ENCODE measurements at places on chromosomes 6 and 20.

GRCh38 chr20:6618051-6618450 lies 149.4 kb upstream of the BMP2 start:
- DNase-seq, result no peak

DNA sequence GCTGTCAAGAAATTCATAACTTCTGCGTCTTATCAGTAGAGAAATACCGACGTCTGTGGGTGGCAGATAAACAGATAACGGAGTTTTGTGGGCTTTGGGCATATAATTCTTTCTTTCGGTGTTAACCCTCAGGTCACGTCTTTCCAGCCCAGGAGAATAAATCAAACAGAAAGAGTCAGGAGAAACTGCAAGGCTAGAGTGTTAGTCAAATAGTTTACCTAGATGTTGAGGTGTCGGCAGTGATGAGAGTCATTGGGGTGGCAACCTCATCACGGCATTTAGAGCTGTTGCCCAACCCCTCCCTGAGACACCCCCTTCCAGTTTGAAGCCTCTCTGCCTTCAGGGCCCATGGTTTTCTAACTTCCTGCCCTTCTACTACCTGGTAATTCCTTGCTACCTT lies 49.5 kb downstream of the ADTRP start:
- no peak for DNase-seq

- no peak for DNase-seq
Measured at GRCh38 chr6:84055647-84056046, 22.1 kb downstream of the MRAP2 start.

DNA sequence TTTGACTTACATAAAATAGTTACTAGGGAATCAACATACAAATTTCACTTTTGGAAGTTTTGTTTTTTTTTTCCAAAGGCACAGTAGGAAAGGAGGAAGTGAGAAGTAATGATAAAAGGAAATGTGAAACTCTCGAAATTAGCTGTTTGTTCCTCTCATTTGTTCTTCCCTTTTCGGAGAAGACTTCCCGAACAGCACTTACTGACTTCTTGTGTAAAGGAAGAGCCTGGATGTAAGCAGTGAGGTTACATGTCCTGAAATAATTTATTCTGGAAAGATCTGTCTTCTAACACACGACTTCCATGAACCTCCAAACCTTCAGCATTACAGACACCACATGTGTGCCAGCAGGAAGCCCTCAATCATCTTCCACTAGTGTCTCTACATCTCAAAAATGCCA lies 59.1 kb downstream of the KIF16B start:
- DNase-seq, result no peak

GRCh38 chr6:104227508-104227907 lies 632.2 kb downstream of the HACE1 start:
- no peak for DNase-seq

GRCh38 chr6:89599727-89600126 lies 38.8 kb downstream of the LYRM2 start:
- DNase-seq, result no peak

- DNase-seq, result peak; percentile 26
Measured at GRCh38 chr6:11699576-11699975, 79.0 kb downstream of the ADTRP start.

- DNase-seq, result no peak
Measured at GRCh38 chr6:101399616-101400162, 6.2 kb downstream of the GRIK2 start.

- DNase-seq, result no peak
Measured at GRCh38 chr6:146587459-146587858, 11.3 kb upstream of the ADGB start.

- peak; percentile 72 for DNase-seq
Measured at GRCh38 chr20:34834459-34834893, 9.0 kb upstream of the NCOA6 start.

DNA sequence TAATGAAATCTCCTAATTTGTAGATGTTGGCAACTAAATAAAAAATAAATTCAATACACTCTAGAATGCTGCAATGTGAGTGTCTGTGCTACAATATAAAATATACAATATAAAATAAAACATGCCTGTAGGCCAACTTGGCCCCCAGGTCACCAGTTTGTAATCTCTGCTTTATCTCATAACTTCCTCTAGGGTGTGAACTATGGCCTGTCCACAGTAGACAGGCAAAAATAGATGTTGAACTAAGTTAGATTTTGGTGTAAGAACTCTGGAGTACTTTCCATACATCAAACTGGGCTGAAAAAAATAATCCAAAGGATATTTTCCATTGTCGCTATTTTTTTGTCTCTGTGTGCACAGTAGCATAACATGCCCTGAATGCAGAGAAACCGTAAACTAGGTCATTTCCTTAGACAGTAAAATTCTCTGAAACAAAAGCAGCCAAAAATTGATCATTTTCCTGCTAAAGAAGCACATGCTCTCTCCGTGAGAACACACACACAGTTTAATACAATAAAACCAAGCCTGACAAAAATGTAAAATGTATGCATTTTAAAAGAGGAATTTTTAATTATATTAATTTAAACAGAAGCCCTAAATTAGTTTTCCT lies 98.5 kb upstream of the ZFP64 start:
- DNase-seq, result no peak

DNA sequence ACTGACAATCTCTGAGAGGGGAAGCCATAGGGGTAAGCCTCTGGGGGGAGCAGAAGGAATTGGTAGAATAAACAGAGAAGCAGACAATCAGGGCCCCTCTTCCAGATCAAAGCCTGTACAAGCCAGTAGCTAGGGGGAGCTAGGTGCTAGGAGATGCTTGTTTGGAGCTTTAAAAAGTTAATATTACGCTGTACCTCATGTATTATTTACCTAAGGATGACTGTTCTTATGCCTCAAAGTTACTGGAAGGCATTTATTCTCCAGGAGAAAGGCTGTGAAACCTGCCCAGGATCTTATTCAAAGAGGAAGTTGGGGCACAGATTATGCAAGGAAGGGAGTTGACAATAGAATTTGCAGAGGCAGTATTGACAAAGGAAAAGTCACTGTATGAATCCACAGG lies 111.8 kb upstream of the SLC35F1 start:
- DNase-seq, result no peak

- DNase-seq, result no peak
Measured at GRCh38 chr20:36441416-36441815, 99.9 kb upstream of the MYL9 start.

GRCh38 chr6:11023032-11023431 lies 21.1 kb downstream of the ELOVL2 start:
- DNase-seq, result no peak

- DNase-seq, result no peak
Measured at GRCh38 chr20:32063695-32064094, 11.7 kb downstream of the HCK start.

GRCh38 chr20:53071833-53072232 lies 99.7 kb downstream of the TSHZ2 start:
- DNase-seq, result no peak

GRCh38 chr6:89430201-89430962 lies 2.6 kb upstream of the ANKRD6 start:
- no peak for DNase-seq

GRCh38 chr20:16865406-16865805 lies 117.2 kb downstream of the OTOR start:
- no peak for DNase-seq

- DNase-seq, result no peak
Measured at GRCh38 chr6:157203312-157203744, 120.0 kb downstream of the TMEM242 start.

GRCh38 chr6:136365776-136366354 lies 76.2 kb upstream of the BCLAF1 start:
- no peak for DNase-seq

GRCh38 chr20:1308702-1309095 lies 20.2 kb downstream of the SDCBP2 start:
- DNase-seq, result no peak

DNA sequence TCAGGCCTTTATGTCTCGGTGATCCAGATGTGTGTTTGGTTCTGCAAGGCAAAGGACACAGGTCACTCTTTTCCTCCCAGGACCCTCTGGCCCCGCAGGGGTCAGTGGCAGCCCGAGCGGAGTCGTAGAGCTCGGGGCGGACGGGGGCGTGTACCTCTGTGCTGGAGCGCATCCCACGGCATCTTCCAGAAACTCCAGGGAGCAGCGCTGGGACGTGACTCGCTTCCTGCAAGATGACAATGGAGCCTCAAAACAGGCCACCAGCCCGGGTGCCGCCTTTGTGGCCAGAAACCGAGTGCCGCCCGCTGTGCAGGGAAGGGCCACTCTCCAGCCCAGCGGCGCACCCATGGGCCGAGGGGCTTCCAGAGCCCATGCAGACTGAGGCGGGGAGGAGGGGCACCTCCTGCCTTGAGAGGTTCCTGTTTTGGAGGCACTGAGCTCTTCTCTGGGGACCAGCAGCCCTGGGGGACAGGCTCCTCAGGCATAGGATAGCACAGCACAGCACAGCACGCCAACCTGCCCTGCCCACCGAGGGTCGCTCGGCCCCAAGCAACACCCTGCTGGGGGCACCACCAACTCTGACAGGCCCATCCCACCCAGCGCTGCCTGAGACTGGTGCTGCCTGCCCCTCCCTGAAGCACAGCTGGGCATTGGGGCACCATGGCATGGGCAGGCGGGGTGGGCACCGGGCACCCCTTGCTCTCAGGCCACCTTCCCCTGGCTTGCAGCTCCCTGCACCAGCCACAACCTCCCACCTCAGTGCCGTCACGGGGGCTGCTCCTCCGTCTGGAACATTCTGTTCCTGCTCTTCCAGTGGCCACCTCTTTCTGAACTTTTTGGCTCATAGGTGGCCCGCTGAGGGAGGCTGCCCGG lies 9.7 kb downstream of the RPS21 start:
- no peak for DNase-seq

DNA sequence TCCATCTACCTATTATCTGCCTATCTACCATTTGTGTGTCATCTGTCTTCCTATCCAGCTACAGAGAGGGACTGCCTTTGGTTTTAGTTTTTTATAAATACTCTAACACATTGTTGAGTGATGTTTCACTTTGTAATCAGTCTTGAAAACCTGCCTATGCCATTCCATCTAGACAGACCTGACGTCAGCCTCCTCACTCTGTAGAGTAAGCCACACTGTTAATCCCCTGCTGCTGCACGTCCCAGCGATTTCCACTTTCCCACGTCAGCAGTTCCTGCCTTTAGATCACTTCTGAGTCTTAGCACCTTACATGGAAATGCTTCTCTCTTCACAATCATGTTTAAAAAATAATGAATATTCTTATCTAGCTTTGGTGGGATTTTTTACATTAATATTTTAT lies 54.8 kb downstream of the PLG start:
- no peak for DNase-seq

- DNase-seq, result no peak
Measured at GRCh38 chr6:33950891-33951889, 147.4 kb upstream of the MLN start.

DNA sequence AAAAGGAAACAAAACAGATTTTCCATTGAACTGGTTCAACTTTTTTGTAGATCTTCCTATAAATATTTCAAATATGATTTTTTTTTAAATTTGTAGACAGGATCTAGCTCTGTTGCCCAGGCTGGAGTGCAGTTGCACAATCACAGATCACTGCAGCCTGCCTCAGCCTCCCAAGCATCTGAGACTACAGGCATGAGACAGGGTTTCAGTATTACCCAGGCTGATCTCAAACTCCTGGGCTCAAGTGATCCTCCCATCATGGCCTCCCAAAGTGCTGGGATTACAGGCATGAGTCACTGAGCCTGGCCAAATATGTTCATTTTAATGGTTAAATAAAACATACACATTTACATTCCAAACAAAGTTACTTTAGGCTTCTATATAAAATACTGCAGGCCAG lies 33.6 kb downstream of the SAMHD1 start:
- DNase-seq, result peak; percentile 15

DNA sequence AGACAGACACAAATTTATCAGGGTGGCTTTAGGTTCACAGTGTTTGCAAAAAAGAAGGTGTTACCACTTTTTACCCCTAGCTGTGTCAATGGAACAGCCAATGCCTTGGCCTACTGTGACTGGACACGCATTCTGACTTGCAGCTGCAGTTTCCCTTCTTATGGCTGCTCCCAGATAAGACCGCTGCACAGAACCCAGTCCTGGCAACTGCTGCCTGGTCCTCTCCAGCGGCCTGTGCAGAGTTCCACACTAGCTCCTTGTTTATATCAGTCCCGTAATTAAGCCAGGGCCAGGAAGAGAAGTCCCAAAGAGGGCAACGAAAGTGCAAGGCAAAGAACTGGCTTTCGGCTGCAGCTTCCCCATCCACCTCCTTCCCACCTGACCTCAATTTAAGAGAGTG lies 283.0 kb downstream of the FOXC1 start:
- DNase-seq, result no peak

DNA sequence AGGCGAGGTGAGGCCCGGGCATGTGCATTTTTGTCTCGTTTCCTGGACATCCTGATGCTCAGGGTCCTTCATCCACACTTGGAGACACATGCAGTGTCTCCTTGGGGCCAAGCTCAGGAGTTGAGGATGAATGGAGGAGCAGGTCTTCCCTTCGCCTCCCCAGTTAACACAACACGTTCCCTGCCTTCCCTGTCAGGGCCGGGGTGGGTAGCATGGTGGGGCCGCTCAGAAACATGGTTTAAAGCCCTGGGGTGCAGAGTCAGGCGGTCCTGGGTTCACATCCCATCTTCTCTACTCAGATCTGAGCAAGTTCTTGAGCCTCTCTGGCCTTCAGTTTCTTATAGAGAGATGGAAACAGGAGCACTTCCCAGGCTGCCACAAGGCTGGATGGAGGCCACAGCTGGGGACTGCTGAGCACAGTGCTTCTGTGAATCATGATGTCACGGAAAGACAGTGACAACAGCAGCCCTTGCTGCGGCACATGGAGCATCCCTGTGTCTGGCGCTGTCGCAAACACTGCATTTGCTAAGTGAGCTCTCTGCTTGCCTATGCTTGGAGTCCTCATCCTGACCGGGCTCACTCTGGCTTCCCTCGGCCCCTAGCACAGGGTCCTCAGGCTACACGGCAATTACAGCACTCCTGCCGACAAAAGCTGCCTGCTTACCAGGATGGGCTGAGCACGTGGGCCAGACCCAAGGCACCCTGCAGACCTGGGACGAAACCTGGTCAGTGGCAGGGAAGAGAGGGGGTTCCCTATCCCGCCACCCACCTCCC lies 45.6 kb upstream of the STX16 start:
- no peak for DNase-seq

DNA sequence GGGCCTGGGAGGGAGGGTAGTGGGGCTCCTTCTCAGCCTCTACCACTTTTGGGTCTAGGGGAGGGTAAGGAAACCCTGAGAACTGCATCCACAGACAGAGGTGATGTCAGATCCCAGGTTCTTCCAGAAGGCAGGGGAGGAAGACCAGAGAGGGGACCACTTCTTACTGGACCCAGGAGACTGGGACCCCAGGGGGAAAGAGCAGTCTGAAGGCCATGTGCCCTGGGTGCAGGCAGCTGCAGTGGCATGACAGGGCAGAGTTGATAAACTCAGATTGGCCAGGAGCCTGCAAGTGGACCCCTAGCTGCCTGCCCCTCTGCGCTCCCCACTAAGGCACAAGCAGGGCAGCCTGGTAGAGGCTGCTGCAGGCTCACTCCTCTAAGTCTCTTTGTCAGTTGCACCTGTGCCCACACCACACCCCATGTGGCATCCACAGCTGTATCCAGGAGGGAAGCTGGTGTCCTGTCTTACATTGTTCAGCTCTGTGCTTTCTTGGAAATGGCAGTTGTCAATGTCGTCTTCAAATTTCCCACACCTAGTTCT lies 2.7 kb downstream of the CST9L start:
- no peak for DNase-seq
